ENCODE measurements at places on chromosomes 5 and 9.

- no peak for DNase-seq
Observed at GRCh38 chr9:79664375-79664831, 92.6 kb downstream of the TLE4 start.

DNA sequence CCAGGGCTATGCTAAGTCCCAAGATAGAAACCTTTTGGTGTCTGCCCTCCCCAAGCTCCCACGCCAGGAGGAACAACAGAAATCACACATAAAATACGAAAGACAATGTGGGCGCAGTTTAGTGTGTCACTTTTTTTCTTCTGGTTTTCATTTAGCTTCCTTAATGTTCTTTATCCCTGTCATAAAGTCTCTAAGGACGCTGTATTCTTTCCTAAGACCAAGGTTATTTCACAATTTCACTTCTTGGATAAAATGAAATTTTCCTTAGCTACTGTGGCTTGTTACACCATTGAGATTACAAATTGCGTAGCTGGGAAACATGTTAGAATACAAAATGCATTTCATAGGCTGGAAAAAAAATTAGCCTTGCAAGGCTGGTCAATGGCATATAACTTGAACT is 85.4 kb downstream of the GLIS3 start:
- DNase-seq, result no peak

DNA sequence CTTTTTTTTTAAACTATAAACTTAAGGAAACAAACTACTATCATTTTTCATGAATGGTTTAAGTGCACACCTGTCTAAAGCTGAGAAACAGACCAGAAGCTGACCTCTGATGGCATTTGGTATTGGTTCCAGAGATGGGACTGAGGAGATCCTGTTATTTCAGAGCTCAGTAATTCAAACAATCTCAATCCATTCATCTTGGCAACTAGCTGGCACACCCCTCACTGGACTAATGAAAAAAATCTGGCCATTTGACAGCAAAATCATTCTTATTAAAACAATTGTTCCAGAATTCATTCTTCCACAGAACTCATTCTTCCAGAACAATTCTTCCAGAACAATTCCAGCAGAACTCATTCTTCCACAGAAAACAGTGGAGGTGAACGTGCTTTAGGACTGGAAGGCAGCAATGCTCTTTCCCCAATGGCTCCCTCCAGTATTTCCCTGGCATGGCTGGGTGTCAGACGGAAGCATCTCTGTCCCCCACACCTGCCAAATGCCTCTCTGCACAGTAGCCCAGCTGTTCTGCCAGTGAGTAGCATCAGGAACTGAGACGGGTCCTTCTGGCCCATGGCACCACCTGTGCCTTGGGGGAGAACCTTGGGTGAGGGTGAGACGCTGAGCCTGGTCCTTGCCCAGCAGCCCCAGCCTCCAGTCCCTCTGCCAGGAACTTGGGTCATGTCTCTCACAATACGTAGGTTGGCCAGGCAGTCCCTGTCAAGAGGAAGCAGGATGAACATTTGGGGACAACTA is 87.5 kb upstream of the EQTN start:
- DNase-seq, result no peak

GRCh38 chr5:97559827-97560598 is 377.0 kb upstream of the RIOK2 start:
- DNase-seq, result peak; percentile 12

DNA sequence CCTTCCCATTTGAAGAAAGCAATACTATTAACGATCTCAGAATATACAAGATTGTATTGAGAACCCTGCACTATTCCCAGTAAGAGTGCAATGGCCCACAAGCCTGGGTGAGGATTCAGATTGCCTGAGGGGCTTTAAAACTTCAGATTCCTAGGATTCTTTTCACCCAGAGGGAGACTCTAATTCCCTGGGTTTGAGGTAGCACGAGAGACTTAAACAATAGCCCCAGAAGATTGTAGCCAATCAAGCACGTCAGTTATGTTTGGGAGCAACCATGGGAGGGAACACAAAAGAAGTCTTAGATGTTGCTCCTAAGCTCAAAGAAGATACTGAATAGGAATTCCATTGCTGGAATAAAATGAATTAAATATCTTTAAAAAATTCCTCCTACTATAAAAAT is 17.9 kb downstream of the MRPS27 start:
- no peak for DNase-seq

DNA sequence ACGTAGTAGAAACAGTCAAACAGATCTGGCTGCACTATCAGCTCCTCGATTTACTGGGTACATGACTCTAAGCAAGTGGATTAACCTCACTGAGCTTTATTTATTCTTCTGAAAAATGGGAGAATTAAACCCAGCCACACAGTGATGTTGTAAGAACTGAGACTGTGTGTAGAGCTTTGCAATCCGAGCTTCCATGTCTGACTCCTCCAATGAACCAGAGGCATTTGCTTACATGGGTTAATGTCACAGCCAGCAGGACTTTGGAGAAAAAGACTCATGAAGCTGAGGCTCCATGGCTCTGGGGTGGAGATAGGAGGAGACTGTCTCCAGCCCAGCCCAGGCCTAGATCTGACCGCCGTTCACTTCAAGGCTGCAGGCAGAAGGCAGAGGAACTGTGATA is 201.3 kb downstream of the CDK5RAP2 start:
- no peak for DNase-seq

DNA sequence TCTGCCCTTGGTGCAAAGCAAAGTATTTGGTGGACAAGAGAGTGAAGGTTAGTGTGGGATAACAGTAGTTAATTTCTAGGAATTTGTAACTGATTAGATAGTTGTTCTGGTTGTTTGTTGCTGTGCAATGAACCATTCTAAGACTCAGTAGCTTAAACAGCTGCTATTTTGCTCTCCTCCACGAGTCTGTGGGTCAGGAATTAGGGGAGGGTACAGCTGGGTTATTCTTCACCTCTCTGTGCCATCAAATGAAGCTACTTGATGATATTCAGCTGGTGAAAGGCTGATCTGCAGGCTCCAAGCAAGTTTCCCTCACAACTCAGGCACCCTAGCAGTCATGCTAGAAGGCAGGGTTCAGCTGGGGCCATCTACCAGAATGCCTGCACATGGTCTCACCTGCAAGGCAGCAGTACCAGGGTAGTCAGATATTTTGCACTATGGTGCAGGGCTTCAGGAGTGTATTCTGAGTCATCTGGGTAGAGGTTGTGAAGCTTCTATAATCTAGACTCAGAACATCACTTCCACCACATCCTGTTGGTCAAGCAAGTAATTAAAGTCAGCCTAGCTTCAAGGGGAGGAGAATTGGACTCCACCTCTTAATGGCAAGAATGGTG is 159.5 kb upstream of the SLC28A3 start:
- no peak for DNase-seq

GRCh38 chr9:115837618-115838017 is 316.0 kb upstream of the PAPPA start:
- DNase-seq, result no peak

GRCh38 chr5:31232273-31232888 is 38.9 kb downstream of the CDH6 start:
- peak; percentile 69 for DNase-seq

- DNase-seq, result no peak
Observed at GRCh38 chr9:81002242-81002641, 687.1 kb downstream of the TLE1 start.

- no peak for DNase-seq
Observed at GRCh38 chr5:132556153-132556762, 519 bp upstream of the RAD50 start.

- no peak for DNase-seq
Observed at GRCh38 chr5:8391911-8392310, 523.0 kb downstream of the MTRR start.

DNA sequence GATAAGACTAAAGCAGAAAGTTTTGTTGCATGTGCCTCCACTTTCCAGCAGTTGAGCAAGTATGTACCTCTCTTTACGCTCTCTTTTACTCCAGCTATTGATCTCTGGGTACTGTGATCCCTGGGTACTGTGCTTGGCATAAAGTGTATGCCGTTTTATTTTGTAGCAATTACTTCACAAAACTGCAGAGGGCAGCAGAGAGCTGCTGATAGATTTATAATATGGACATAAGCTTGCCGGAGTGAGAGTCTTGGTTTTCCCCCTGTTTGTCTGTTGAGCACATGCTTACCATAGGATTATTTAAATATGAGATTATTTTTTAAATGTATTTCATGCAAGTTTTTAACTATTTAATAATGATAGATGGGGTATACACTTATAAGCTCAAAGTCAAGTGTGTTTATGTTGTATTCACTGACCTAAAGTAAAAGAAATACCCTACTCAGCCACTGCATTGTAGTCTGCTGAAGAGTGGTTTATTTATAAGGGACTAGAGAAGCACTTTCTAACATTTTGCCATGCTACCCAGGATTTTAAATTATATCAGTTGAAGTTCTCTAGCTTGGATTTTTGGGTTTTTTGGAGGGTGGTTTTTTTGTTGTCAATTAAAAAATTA is 13.0 kb downstream of the TTC1 start:
- DNase-seq, result peak; percentile 76

- no peak for DNase-seq
Observed at GRCh38 chr9:114856215-114856941, 50.5 kb upstream of the TNFSF15 start.

DNA sequence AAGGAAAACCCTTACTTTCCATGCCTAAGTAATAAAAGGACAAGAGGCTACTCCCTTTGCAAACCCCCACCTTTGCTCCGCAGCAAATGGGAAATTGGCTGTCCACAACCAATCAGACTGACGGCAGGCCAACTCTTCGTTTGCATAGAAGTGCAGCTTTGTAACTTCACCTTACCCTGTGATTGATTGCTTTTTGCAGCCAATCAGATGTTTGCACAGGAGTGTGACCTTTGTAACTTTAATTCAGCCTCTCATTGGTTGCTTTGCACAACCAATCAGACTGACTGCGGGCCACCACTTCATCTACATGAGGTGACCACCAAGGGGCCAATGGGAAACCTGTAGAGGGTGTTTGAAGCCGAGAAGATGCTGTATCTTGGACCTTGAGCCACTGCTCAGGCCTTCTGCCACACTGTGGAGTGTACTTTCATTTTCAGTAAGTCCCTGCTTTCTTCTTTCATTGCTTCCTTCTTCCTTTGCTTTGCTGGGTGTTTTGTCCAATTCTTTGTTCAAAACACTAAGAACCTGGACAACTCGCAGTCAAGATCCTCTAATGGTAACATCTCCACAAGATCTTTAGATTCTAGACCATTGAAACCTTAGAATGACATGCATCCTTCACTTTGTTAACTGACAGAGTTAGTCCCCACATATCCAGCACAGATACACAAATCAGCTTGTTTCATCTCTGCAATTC is 51.3 kb upstream of the FREM1 start:
- DNase-seq, result no peak

- DNase-seq, result no peak
Observed at GRCh38 chr5:10102706-10103497, 146.8 kb downstream of the ATPSCKMT start.

- no peak for DNase-seq
Observed at GRCh38 chr5:158430166-158430797, 571.3 kb upstream of the CLINT1 start.

DNA sequence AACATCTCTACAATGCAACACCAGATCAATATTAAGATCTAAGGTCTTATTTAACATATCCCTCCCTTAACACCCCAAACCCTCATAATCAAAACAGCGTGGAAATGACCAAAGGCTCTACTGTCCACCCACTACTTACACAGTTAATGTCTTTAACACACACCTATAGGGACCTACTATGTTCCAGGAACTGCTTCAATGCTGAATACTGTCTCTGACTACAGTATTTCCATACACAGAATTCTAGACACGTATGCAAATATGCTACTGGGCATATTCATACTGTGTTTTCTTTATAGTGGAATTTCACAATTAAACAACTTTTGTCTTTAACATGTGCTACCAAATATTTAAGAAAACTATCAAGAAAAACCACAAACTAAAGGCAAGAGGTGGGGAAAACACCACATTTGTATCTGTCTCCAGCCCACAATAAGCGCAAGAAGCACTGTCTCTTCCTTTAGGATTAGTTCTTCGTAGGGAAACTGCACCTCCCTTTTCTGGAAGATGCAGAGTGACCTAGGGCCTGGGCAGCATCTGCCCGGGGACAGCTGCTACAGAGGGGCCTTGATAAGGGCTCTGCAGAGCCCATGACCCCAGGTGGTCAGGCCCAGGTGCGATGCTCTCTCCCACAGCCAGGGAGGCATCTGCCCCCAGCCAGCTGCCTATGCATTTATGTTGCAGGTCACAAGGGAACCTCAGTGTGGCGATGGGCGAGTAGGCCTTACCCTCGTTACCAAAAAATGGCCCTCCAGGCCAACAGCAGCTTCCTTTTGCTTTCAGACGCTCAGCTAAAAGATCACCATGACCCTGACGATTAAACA is 55.2 kb downstream of the PSMB7 start:
- DNase-seq, result no peak

DNA sequence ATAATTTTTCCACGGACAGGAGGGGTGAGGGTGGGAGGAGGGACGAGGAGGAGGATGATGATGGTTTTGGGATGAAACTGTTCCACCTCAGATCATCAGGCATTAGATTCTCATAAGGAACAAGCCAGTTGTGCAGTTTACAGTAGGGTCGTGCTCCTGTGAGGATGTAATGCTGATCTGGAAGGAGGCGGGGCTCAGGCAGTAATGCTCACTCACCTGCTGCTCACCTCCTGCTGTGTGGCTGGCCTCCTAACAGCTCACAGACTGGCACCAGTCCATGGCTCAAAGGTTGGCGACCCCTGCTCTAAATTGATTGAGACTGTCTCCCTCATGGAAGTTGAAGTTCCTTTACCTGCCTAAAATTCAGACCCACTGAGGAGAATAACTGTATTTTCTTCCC is 33.2 kb downstream of the ANKRA2 start:
- DNase-seq, result no peak

DNA sequence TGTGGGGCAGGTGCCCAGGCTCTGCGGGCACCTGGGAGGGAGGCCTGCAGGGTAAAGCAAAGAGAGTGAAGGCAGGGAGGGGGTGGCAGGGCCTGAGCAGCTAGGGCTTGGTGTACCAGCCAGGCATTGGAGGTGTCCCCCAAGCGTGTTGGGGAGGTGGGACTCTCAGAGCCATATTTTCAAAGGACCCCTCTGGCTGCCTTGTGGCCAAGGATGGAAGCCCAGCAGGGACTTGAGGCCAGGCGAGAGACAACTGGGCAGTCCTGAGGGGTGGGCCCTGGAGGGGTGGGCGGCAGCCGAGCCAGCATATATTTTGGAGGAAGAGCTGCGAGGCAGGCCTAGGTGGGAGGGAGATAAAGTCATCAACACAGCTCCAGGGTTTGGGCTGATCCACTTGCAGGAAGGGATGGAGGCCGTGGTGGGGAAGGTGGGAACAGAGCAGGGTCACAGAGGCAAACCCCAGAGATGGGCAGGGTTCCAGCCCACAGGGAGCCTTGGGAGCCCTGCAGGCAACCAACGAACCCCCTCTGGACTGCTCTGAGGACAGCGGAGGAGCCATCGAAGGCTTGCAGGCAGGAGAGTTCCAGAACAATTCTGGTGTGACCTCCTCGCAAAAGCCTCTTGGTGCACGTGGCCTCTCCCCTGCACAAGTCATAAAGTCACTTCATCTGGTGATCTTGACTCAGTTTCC is 35.7 kb downstream of the DUSP1 start:
- DNase-seq, result no peak

DNA sequence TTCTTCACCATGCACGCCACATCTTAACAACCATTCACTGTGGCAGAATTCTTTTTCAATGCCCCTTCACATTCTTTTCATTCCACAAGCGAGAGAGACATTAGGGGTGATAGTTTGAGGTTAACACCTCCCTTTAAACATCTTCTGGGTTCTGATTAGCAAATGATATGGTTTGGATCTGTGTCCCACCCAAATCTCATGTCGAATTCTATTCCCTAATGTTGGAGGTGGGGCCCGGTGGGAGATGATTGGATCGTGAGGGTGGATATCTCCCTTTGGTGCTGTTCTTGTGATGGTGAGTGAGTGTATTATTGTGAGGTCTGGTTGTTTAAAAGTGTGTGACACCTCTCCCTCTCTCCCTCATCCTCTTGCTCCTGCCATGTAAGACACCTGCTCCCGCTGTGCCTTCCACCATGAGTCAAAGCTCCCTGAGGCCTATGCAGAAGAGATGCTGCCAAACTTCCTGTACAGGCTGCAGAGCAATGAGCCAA is 46.1 kb upstream of the RAI14 start:
- no peak for DNase-seq
